Natural killer cell treated with Interleukin-12 subunit alpha and Interleukin-12 subunit beta and Interleukin-15 and Interleukin-18, amount 100 ng/mL, for 72 hours (primary cell): ENCODE measurements at places on chromosomes 16 and 17. TPM values are rescaled to one million over a fixed set of nuclear protein-coding genes. Genes with fewer than 3 reads are reported as not detected.
A peak's percentile ranks its signal among the peaks of the same experiment; 100 is the strongest.

AKTIP gene
- total RNA-seq: 28.0 TPM

DNA sequence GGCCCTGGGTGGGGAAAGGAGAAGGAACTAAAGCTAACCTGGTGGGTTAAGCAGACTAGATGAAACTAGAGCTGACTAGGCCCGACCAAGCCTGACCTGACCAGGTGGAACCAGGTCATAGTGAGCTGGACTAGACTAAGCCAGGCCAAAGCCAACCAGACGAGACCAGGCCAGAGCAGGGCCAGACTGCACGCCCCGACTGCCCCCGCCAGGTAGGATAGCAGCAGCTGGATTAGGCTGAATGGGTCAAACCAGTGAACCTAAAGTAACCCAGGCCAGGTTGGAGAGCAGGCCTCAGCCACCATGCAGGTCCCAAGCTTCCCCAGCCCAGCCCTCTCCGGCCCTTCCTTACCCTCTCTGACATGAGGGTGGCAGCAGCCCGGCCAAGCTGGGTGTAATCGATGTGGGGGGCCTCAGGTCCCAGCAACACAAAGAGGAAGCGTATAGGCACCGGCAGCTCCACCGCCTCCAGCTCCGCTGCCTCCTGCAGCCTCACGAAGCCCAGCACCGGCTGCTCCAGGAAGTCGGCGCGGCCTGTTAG, 9.1 kb downstream of the SLC4A1 start:
- no peak for DNase-seq

DNA sequence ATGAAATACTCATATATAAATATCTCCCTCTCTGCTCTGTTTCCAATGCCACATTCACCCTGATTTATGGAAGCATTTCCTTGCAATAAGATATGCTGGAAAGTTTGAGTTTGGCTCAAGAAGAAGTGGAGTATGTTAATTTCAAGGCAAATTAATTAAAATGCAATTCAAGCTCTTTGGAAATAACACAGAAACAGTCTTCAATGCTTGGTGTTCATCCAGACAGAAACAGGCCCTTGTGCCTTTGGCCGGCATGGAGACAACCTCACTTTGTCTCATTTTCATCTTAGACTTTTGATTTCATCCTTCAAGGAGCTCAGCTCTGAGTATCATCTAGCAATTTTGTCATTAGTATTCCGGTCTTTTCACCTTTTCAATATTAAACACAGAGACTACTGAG, 210.0 kb downstream of the C16orf95 start:
- DNase-seq: no peak

DNA sequence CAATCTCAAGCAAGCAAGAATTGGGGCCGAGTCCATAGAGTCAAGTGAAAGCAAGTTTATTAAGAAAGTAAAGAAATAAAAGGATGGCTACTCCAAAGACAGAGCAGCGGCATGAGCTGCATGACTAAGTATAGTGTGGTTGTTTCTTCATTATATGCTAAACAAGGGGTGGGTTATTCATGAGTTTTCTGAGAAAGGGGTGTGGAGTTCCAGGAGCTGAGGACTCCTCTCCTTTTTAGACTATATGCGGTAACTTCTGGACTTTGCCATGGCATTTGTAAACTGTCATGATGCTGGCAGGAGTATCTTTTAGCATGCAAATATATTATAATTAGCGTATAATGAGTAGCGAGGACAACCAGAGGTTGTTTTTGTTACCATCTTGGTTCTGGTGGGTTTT, 819.9 kb downstream of the KCNJ2 start:
- no peak for DNase-seq

DNA sequence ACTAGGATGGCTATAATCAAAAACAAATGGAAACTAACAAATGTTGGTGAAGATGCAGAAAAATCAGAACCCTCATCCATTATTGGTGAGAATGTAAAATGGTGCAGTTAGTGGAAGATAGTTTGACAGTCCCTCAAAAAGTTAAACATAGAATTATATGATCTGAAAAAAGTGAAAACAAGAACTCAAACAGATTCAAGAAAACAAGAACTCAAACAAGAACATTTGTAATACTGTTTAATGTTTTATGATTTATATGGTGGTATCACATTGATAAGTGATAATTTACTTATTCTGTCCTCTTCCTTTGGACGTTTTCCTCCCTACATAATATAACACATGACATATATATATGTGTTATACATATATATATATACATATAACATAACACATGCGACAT, 12.0 kb downstream of the USP31 start:
- DNase-seq: no peak

DNA sequence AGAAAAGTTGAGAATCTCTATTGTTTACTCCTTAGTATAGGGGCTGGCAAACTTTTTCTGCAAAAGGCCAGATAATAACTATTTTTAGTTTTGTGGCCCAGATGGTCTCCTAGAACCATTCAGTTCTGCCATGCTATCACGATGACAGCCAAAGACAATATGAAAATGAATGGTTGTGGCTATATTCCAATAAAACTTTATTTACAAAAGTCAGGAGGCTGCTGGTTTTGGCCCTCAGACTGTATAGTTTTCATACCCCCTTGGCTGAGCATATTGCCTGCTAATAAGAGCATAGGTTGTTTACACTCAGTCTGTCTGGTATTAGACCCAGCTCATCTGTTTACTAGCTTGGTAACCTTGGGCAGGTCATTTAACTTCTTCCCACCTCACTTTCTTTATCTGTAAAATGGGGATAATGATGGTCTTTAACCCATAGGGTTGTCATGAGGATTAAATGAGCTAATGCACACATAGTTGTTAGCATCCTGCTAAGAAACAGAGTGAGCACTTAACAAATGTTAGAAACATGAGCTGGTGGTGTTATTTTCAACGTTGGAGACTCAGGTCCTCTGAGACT, 156.3 kb downstream of the MSI2 start:
- DNase-seq: no peak

QRICH2 gene
- total RNA-seq: 4.1 TPM

DNA sequence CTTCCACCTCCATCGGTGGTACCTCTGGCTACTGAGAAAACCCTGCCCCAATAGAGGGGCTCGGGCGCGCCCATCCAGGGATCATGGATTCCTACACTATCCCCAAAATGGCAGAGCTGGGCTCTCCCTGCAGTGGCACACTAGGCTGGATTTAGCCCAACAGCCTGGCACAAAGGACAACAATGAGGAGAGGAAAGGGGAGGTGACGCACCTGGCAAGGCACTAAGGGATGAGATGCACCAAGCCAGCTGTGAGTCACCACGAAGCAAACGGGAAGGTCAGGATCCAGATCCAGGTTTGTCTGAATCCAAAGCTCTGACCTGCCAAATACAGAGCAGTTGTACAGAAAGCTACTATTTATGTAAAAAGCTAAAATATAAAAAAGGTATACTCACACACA, 18.1 kb downstream of the UBE2O start:
- DNase-seq: no peak

- no peak for DNase-seq
These were observed 28.6 kb downstream of the SCNN1B start for GRCh38 chr16:23330583-23331249.

CIITA gene
- 13.3 TPM for total RNA-seq

CACNG3 gene
- total RNA-seq: not detected

GRCh38 chr16:65120831-65121721, 787 bp downstream of the CDH11 start:
- DNase-seq: no peak

- no peak for DNase-seq
These were observed 31.0 kb downstream of the PMM2 start for GRCh38 chr16:8828541-8829165.

GRCh38 chr17:28365487-28365886, 488 bp upstream of the SEBOX start:
- no peak for DNase-seq

CSF3 gene
- total RNA-seq: 0.78 TPM

- DNase-seq: no peak
These were observed 298.6 kb upstream of the PSMD7 start for GRCh38 chr16:73997971-73998370.

DNA sequence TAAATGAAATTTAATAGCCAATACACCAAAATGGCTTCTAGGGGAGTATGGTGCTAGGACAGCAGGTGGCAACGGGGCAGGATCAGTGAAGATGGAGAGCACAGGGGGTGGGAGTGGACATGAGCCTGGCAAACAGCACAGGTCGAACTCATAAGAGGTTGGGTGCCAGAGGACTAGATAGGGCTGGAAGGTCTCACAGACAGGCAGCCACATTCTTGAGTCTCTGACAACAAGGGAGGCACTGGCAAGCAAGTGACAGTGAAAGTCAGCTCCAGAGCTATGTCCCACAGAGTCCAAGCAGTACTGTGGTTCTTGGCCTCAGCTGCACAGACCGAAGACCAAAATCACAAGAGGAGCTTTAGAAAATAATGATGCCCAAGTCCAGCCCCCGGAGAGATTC, 61.2 kb downstream of the USP31 start:
- no peak for DNase-seq

SLFN14 gene
- total RNA-seq: not detected

- no peak for DNase-seq
These were observed 335.7 kb downstream of the GRIN2A start for GRCh38 chr16:9846362-9847099.

- DNase-seq: peak; percentile 82
These were observed 709 bp downstream of the STAT5A start for GRCh38 chr17:42288803-42289610.

DNA sequence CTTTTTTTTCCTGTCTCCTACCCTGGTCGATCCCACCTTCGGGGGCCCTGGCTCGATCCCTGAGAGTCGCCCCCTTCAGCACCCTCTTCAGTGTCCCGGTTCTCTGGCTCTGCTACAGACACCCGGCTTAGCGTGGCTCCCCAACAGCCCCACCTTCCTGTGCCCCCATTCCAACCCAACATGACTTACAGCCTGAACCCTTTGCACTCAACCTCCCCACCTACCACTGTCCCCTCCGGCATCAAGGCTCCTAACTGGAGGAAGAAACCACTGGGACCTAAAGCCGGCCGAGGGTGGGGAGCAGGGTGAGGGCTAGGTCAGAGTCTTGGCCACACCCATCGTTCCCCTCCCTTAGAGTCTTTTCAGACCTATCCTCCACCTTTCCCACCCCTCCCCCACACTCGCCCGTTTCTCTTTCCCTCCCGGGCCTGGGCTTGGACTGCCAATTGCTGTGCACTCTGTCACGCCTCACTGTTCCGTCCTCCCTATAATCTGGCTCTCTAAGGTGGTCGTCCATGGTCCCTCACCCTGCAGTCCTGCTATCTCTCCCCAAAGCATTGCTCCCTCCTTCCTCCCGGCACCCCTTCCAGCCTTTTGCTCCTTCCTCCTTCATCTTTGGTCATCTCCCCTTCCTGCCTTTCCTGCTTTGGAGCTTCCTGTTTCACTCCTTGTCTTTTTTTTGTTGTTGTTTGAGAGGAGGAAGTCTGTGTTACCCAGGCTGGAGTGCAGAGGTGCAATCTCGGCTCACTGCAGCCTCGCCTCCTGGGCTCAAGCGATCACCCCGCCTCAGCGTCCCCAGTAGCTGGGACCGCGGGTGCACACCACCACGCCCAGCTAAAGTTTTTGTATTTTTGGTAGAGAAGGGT, 890 bp upstream of the CLDN7 start:
- DNase-seq: no peak

- no peak for DNase-seq
These were observed 706.4 kb upstream of the GOT2 start for GRCh38 chr16:59440502-59440901.

LPO gene
- total RNA-seq: not detected

DNA sequence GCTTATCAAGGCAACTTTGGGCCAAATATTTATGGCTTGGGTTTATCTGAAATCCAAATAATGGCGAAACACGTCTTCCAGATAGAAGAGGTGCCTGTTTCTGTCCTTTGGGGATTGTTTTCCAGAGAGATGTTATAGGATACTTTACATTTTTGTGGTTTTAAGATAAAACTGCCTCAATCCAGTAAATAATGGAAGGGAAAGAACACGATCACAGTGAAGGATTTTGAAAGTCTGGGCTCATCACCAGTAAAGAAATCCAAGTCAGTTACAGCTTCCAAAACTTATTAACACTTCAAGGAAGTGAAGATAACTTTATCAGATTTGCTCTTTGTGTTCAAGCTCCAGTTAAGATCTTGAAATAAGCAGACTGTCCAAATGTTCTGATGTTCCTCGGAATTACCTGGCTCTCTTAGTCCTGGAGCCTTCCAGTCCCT, 30.1 kb downstream of the DNAH2 start:
- no peak for DNase-seq

DNA sequence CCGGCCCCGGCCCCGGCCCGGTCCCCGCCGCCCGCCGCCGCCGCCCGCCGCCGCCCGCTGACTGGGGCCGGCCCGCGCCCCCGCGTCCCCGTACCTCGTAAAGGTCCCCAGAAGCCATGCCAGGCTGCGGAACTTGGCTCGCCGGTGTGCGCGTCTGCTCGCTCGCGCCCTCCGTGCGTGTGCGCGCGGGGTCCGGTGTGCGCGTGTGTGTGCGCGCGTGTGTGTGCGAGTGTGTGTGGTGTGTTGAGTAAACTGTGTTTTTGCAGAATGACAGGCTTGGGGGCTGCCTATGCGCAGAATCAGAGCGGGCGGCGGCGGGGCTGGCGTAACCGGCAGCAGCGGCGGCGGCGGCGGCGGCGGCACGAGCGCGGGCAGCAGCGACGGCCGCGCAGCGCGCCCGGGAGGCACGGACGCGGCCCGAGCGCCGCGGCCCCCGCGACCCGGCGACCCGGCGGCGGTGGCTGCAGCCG, 307 bp downstream of the CDYL2 start:
- DNase-seq: no peak

IL34 gene
- total RNA-seq: not detected

- DNase-seq: no peak
These were observed 9.2 kb upstream of the ALOX12 start for GRCh38 chr17:6986676-6987075.

DNA sequence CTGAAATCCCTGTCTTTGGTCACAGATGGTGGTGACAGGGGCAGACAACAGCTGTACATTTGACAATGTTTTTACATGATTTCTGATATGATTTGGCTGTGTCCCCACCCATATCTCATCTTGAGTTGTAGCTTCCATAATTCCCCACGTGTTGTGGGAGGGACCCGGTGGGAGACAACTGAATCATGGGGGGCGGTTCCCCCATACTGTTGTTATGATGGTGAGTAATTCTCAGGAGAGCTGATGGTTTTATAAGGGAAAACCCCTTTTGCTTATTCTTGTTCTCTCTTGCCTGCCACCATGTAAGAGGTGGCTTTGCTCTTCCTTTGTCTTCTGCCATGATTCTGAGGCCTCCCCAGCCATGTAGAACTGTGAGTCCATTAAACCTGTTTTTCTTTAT, 353.9 kb downstream of the CPPED1 start:
- DNase-seq: no peak
